ENCODE measurements at places on chromosomes 13 and 19.

- DNase-seq, result no peak
Observed at GRCh38 chr13:20350382-20350763, 118.3 kb upstream of the GJB6 start.

- DNase-seq, result no peak
Observed at GRCh38 chr13:58018020-58018419, 386.5 kb downstream of the PCDH17 start.

- DNase-seq, result no peak
Observed at GRCh38 chr13:43664700-43665191, 122.0 kb downstream of the ENOX1 start.

- DNase-seq, result no peak
Observed at GRCh38 chr19:11652492-11652891, 55.2 kb downstream of the ZNF627 start.

DNA sequence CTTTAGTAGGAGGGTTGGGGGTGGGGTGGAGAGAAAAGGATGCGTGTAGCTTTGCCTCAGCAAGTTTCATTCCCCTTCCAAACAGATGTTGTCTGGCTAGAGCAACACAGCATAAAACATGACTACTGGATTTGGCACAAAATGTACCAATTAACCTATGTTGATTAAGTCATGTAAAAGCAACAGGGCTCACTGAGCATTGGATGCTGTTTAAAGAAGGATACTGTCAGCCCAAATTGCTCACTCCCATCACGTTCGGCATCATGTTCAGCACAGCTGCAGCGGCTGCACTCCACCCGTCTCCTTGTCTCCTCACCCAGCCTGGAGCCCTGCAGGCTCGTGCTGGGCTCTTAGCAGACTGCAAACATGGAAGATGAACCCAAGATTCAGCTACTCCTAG is 77.5 kb downstream of the DLEU7 start:
- no peak for DNase-seq

GRCh38 chr19:10655457-10656312 is 1.5 kb downstream of the ILF3 start:
- DNase-seq, result no peak

- DNase-seq, result no peak
Observed at GRCh38 chr19:570251-570686, 2.1 kb upstream of the BSG start.

- DNase-seq, result no peak
Observed at GRCh38 chr19:1266916-1267476, 2.1 kb upstream of the CIRBP start.

- no peak for DNase-seq
Observed at GRCh38 chr19:33197591-33198000, 3.5 kb downstream of the LRP3 start.

DNA sequence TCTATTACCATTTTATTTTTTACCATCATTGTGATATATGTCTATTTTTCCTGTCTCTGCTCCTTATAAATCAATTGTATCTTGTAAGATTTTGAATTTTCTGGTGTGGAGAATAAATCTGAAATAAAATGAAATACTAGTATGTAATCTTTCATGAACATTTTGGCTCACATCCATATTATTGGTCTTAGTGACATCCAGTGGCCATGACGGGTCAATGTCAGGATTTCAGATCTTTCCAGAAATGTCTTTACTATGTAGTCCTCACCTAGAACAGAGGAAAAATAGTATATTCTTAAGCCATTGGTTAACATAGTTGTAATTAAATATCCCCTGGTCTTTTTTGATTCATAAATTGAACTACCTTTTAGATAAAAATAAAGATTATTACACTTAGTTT is 109.8 kb upstream of the GPC6 start:
- no peak for DNase-seq

- no peak for DNase-seq
Observed at GRCh38 chr19:38862321-38863059, 12.7 kb upstream of the HNRNPL start.

DNA sequence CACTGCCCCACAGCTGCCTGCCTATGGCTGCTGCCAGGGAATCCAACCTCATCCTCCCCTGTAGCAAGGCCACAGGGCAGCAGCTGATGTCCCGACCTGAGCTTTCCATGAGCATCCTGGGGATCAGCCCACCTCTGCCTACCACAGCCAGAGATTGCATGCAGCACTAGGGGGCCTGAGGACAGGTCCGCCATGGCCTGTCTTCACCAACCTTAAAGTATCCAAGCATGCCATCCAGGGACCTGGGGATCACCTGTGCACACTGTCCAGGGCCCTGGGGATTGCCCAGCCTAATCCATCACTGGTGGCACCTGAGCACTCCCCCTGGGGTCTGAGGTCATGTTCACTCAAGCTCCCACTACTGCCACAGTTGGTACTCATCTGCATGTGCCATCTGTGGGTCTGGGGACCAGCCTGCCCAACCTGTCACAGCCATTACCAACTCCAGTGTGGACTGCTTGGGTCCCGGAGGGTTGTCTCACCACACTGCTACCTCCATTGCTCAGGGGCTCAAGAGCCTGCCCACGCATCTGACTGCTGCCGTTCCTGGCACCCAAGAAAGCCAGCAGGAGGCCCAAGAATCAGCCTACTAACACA is 53.0 kb downstream of the KCTD15 start:
- no peak for DNase-seq

- DNase-seq, result no peak
Observed at GRCh38 chr19:18500376-18500775, 21.5 kb downstream of the ELL start.

DNA sequence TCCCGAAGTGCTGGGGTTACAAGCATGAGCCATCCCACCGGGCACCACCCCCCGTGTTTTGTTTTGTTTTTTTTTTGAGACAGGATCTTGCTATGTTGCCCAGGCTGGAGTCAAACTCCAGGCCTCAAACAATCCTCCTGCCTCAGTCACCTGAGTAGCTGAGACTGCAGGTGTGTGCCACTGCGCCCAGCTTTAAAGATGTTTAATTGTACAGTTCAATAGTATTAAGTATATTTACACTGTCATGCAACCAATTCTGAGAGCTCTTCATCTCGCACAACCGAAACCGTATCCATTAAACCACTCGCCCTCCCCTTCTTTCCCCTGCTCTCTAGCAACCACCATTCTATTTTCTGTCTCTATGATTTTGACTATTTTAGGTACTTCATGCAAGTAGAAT is 15.6 kb downstream of the NUCB1 start:
- DNase-seq, result no peak

DNA sequence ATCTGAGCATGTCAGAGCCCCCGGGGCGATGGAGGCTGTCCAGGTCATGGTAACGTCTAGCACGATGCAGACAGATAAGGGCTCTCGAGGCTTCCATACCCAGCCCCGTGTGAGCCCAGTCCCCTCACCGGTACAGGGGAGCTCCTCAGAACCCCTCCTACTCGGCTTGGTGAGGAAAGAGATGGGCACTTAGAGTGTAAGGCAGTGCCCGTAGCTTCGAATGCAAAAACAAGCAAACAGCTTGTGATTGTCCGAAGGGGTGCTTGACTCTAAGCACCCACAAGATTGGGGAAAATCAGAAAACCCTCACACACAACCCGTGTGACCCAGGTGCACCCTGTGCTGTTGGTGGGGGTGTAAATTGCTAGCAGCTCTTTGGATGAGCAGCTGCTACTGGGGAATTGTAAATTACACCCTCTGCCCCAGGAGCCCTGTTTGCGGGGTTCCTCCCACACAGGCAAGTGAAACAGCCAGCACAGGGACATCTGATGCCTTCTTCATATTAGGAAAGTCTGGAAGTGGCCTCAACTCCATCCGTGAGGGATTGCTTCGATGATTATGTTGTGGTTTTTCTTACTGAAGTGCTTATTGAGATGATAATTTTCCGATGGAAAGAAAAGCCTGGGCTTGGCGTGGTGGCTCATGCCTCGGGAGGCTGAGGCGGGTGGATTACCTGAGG is 918 bp upstream of the PSPN start:
- no peak for DNase-seq

DNA sequence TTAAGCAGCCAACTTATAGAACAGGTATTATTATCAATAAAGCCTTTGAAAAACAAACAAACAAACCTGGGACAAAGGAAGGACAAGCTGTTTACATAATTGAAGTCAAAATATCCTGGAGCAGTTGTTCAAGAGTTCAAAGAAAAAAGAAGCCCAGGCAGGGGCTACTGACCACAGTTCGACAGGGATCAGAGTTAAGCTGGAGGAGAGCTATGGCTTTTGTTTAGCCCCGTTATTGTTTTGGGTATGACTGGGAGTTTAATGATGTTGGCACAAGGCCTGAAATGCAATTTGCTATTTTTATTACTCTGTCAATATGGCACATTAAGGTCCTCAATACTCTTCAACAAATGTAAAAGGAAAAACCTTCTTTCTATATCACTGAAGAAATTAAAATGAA is 624.4 kb upstream of the KLHL1 start:
- no peak for DNase-seq

DNA sequence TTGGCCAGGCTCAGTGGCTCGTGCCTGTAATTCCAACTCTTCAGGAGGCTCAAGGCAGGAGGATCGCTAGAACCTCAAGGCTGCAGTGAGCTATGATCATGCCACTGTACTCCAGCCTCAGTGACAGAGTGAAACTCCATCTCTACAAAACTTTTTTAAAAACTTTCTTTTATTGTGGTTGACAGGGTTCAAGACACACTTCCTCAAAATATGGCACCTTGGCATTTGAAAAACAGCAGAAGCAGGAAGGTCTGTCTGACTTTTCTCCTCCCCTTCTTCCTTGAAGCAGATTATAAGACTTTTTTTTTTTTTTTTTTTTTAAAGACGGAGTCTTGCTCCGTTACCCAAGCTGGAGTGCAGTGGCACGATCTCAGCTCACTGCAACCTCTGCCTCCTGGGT is 100.3 kb downstream of the TM9SF2 start:
- DNase-seq, result no peak

- DNase-seq, result no peak
Observed at GRCh38 chr19:8703223-8703622, 4.6 kb upstream of the ACTL9 start.

- DNase-seq, result no peak
Observed at GRCh38 chr19:17519967-17520366, 8.5 kb downstream of the PGLS start.

DNA sequence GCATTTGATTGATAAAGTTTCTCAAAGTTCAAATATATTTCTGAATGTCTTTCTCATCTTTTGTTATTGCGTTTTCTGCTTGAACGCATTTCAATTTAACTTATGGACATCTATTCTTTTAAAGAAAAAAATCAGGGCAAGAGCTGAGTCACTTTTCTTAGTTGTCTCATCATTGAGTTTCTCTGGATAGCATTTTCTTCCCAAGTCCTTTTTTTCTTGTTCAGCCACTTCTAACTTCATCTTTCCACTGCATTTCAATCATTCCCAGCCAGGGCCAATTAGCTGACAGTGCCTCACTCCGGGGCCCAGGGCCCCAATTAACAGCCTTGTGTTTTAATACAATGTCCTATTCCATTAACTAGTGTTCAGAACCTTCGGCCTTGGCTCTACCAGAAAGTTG is 216.3 kb downstream of the B3GLCT start:
- no peak for DNase-seq

- no peak for DNase-seq
Observed at GRCh38 chr13:53151336-53152056, 122.9 kb downstream of the OLFM4 start.

- DNase-seq, result no peak
Observed at GRCh38 chr19:1313695-1314613, 28.3 kb downstream of the EFNA2 start.

GRCh38 chr13:26377038-26377437 is 123.1 kb downstream of the CDK8 start:
- DNase-seq, result no peak

Measured in anterior cingulate cortex (tissue), 58 donors.